ENCODE measurements at places on chromosomes 7 and 10.

- DNase-seq: no peak
Measured at GRCh38 chr10:72336259-72337038, 18.3 kb downstream of the DNAJB12 start.

GRCh38 chr7:95047291-95047690 is 139.9 kb downstream of the PPP1R9A start:
- no peak for DNase-seq

DNA sequence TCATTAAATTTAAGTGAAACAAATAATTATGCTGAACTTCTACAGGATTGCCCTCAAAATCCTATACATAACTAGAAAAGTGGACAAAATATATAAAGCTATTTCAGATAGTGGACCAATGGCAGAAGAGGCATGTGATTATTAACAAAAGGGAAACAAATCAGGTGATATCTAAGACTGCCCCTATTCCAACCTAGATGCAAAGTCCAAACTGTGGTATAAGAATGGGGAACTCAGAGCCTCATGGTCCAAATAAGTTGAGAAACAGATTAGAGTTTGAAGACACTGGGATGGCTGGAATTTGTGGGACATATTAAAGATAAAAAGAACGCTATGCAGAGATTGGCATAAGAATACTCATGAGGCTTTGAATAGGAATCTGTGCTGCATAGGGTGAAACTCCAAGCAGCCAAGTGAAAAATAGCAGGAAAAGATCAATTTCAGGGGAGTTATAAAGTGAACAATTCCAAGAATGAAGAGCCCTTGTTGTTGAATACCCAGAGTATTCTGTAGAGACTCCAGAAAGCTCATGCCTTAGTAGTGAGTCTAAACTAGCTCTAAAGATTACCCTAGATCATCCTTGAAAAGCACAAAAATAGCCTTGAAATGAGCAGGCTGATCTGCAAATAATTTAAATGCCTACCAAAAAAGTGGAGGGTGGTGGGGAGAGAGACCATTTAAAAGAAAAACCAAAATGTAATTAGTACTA is 152.4 kb downstream of the IMMP2L start:
- DNase-seq: no peak

- no peak for DNase-seq
Measured at GRCh38 chr7:30147785-30148184, 13.0 kb downstream of the MTURN start.

GRCh38 chr7:38284553-38284952 is 11.1 kb upstream of the TARP start:
- DNase-seq: no peak

DNA sequence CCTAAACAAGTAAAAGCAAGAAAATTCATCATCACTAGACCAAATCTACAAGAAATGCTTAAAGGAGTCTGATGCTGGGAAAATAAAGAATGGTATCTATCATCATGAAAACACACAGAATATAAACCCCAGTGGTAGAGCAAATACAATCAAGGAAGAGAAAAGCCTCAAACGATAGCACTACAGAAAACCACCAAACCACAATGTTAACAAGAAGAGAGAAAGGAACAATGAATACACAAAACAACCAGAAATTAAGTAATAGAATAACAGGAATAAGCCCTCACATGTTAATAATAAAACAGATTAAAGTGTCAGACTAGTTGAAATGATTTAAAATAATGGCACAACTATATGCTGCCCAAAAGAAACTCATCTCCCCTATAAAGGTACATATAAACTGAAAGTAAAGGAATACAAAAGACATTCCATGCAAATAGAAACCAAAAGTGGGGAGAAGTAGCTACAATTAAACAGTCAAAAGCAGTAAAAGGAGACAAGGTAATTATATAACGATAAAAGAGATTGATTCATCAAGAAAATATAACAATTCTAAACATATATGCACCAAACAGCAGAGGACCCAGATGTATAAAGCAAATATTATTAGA is 77.3 kb downstream of the JMJD1C start:
- DNase-seq: no peak

- no peak for DNase-seq
Measured at GRCh38 chr7:108503112-108504026, 22.6 kb downstream of the PNPLA8 start.

DNA sequence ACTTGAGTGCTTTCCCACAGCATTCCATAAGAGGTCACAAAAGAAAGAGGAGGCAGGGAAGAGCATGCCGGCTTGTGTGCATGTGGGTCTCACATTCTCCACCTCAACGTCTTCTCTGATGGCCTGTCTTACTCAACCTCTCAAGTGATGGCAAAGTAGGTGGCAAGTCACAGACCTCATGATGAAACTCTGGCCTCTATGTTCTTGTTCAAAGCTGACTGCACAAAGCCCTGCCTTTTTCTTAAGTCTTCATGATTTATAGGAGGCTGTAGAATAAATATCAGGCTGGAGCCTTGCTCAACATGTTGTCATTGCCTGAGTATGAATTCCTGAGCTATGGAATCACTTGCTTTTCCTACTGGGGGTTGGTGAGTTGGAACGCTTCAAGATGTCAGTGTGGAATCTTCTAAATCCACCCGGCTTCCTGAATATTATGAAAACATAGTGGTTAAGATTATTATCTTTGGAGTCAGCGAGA is 213.6 kb upstream of the INHBA start:
- no peak for DNase-seq

GRCh38 chr7:99624484-99624883 is 7.7 kb downstream of the ZSCAN25 start:
- DNase-seq: peak; percentile 34

DNA sequence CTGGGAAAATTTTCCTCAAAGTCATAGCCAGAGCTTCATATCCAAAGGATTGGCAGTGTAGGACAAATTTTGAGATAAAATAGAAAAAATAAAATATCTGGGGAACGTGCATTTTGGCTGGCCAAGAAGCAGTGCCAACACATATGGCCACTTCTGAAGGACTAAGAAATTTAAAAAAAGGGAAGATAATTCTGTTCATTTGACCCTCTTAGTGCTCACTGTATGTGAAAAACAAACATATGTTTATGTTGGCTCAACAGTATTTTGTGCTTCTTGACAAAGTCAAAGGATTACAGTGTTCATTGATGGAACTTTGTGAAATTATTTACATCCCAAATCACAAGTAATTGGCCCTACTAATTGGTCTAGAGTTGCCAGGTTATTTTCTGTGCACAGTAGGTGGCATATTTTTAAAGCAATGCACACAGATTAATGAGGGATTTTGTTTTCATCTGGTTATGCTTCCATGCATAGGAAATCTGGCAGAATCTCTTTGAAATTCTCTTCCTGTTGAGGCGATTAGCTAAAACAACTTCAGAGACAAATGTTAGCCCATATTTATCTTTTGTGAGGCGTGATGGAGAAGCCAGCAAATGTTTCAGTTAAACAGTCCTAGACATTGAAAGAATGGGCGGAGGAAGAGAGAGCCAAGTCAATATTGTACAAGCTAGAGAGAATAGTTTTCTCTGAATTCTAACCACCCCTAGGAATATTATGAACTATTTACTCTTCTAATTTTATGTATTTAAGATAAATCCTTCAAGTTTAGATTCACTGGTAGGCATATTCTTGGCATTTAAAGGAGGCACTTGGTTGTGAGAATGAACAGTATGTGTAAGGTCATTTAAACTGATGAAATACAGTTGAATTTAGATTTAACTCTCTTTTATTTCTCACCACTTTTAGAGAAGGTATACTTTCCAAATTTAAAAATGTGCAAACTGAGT is 237.7 kb upstream of the MBL2 start:
- DNase-seq: no peak

DNA sequence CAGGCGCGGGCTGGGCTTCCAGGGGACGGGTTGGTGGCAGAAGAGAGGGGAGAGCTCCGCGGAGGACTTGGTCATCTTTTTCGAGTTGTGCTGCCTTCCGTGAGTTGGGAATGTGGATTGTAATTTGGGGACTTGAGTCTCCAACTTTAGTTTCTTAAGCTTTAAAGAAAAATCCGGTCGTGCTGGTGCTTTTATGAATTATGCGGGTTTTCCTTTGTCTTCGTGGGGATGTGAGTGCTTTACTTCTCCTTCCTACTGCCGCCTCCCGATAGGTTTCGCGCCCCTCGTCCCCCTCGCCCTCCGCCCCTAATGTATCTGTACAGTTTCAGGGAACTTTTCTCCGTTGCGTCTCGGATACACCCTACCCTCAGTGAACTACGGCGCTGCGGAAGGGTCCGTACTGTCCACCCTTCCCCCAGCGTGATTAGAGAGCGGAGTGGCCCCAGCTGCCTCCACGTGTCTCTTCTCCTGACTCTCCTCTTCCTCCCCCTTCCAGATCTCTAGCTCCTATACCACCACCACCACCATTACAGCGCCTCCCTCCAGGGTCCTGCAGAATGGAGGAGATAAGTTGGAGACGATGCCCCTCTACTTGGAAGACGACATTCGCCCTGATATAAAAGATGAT is 649 bp downstream of the SCD start:
- DNase-seq: no peak

- DNase-seq: no peak
Measured at GRCh38 chr7:46109437-46109836, 188.4 kb upstream of the IGFBP3 start.

DNA sequence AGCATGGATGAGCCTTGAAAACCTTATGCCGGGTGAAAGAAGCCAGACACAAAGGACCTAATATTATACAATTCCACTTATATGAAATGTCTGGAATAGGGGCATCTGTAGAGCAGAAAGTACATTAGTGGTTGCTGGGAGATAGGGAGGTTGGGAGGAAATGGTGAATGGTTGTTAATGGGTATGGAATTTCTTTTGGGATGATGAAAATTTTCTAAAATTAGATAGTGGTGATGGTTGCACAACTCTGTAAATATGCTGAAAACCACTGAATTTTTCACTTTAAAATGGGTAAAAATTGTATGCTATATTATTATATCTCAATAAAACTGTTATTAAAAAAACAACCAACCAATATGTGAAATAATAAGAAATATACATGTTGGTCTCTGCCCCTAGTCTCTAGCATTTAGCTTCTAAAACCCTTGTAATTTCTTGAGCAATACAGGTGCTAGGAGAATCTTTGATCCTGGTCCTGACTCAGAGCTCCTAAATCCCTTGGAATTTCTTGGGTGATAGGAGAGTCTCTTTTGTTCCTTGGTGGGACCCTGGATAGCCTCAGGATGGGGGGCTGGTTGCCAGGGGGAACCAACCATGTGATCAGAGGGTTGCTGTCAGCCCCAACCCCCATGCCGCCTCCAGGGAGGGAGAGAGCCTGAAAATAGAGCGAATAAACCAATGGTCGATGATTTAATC is 64.0 kb downstream of the TACR2 start:
- no peak for DNase-seq

GRCh38 chr7:140587243-140587642 is 53.4 kb downstream of the DENND2A start:
- no peak for DNase-seq

DNA sequence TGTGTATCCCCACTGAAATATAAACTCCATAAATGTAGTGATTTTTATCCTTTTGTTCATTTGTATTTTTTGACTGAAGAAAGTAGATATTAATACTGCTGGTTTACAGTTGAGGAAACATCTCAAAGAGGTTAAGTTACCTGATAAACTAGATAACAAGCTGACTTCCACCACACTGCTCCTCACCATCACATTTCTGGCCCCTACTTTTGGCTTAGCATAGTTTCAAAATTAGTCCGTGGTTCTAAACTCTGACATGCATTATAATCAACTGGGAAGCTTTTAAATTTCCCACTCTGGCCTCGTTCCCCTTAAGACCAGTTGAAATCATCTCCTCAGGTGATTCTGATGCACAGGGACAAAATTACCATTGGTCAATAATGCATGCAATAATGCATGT is 43.5 kb downstream of the ANKIB1 start:
- no peak for DNase-seq

- no peak for DNase-seq
Measured at GRCh38 chr7:7576344-7576743, 9.7 kb downstream of the MIOS start.

- DNase-seq: no peak
Measured at GRCh38 chr10:131280101-131280500, 31.4 kb downstream of the TCERG1L start.

DNA sequence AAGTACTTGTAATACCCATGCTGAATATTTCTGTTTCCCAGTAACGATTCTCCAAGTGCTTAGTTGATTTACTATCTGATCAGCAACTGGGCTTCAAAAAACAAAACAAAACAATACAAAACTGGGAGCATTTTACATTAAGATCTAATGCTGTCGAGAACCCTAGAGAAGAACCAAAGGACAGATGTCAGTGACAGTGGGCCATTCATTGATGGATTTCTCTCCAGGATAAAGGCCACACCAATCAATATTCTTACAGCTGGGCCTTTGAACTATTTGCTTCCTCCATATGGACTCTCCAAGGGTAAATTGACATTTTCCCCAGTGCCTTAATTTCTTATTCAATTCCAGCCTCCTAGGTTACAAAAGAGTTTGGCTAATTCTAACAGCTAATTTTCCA is 217.5 kb downstream of the ADAM12 start:
- no peak for DNase-seq

DNA sequence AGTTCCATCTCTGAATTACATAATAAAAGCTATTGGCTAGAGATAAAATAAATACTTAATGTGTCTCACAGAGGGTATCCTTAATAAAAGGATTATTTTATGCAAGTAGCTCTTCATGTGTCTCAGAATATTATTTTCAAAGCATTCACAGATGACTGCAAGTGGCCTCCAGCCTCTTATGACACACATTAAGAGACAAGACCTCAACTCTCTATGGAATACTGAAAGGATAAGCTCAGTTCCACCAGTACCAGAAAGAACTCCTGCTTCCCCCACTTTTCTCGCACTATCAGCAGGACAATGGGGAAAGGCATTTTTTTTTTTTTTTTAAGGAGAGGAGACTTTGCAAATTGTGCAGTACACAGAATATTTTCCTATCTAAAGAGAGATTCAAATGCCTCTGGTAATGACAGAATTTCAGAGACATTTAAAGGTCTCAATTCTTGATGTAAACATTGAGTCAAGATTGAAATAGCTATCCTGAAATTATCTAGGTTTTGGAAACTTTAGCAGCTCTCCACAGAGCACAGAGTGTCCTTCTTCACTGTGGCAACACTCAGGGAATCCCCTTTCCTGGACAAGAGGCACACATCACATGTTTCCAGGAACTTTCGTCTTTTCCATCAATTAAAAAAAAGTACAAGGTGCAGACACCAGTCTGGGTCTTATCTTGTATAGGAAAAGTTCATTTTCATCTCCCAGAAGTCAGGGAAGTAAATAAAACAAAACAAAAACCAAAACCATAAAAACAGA is 122.0 kb upstream of the ANK3 start:
- no peak for DNase-seq

GRCh38 chr10:104267721-104268404 is 1.1 kb upstream of the GSTO2 start:
- DNase-seq: no peak
